Stimulated activated CD8-positive, alpha-beta memory T cell treated with anti-CD3 and anti-CD28 coated beads, Interleukin-15, amount 100 ng/mL, for 4 hours (primary cell): ENCODE measurements at places on chromosomes 5 and 9.

DNA sequence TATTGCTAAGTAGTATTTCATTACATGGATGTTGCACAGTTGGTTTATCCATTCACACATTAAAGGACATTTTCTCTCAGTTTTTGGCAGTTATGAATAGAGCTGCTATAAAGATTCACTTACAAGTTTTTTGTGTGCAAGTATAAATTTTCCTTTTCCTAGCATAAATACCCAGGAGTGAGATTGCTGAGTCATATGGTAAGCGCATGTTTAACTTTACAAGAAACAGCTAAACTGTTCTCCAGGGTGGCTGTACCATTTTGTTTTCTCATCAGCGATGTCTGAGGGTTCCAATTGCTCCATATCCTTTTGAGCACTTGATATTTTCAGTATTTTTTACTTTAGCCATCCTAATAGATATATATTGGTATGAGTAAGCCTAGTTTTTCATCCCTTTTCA lies 16.4 kb upstream of the ABCA1 start:
- no peak for DNase-seq

DNA sequence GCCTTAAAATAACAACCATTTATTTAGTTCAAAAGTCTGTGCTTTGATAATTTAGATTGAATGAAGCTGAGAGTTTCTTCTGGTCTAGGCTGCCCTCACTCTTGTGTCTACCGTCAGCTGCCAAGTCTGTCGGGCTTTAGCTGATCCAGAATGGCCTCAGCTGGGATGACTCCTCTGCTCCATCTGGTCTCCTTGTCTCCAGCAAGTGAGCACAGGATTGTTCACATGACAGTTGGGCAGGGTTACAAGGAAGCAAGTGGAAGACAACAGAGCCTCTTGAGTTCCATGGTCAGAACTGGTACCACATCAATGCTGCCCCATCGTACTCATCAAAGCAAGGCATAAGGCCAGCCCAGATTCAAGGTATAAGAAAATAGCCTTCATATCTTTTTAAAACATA lies 9.0 kb downstream of the HTR1A start:
- no peak for DNase-seq

- DNase-seq: no peak
Observed at GRCh38 chr9:115606838-115607237, 488.9 kb upstream of the TNC start.

- peak; percentile 16 for DNase-seq
Observed at GRCh38 chr5:175444060-175444904, at the start of gene DRD1. DRD1 (minus strand) TSS chr5:175444182; CDS start chr5:175443099, 1,083 bp downstream.

GRCh38 chr9:121242219-121242958 lies 25.6 kb upstream of the GSN start:
- DNase-seq: no peak

- no peak for DNase-seq
Observed at GRCh38 chr5:3484836-3485235, 110.8 kb upstream of the IRX1 start.

DNA sequence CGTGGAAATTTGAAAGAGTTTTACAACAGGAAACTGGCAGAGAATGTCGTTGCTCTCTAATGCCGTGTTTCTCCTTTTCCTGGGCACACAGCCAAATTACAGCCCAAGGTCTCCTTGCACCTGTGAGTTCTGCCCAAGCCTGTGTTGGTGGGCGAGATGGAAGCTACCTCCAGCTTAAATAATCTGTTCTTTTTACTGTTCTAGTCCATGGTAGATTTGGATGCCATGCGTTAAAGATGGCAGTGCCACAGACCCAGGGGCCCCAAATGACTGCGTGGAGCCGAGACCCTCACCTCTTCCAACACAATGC lies 92.6 kb upstream of the IRX4 start:
- DNase-seq: no peak

- no peak for DNase-seq
Observed at GRCh38 chr9:128529191-128529590, 23.2 kb upstream of the SPTAN1 start.

DNA sequence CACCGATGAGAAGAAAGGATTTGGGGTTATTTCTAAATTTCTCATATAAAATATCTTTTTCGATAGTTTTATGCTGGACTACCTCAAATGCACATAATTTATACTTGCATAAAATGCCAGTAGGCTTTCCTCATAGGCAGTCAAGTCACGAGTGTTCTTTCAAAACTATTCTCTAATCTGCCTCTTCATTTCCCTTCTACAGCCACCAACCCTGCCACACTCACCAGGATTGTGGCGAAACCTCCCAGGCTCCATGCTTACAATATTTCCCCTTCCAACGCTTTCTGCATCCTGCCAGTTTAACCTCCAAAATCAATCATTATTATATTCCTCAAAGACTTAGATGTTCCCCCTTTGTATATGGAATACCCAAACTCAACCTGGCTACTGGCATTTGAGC lies 65.4 kb downstream of the FRMD3 start:
- no peak for DNase-seq

DNA sequence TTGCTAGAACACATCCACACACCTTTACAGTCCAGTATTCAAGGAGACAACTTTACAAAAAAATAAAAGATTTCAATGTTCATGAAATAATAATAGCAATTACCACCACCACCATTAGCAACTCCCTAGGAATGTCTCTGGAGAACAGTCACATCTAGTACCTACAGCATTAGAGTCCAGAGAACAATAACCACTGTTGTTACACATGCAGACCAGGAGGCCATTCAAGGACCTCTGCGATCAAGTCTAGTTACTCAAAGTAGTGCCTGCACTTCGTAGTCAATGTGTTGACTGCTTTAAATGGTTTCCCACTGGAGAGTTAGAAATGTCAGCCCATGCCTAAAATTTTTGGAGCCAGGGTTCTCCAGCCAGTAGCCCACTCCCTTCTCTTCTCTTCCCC lies 244.4 kb downstream of the DEPDC1B start:
- DNase-seq: no peak

- DNase-seq: no peak
Observed at GRCh38 chr5:72076621-72077300, 30.5 kb upstream of the MAP1B start.

GRCh38 chr5:36701085-36701698 lies 94.8 kb downstream of the SLC1A3 start:
- DNase-seq: no peak

GRCh38 chr9:129109952-129110739 lies 447 bp downstream of the CRAT start:
- DNase-seq: no peak

DNA sequence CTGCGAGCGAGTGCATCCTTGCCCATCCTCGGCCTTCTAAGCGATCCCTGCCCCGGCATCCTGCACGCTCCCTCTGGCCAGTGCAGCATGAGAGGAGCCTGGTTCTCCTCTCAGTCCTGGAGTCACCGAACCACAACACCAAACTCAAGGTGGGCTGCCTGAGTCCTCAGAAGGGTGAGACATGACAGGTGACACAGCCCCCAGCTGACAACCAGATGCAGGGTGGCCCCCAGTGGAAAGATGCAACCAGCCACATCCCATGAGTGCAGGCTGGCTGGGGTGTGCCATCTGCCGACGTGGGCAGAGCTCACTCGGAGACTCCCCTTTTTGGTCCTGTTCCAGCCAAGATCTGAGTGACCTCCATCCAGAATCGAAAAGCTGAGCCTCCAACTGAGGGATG lies 58.4 kb downstream of the COL23A1 start:
- no peak for DNase-seq

DNA sequence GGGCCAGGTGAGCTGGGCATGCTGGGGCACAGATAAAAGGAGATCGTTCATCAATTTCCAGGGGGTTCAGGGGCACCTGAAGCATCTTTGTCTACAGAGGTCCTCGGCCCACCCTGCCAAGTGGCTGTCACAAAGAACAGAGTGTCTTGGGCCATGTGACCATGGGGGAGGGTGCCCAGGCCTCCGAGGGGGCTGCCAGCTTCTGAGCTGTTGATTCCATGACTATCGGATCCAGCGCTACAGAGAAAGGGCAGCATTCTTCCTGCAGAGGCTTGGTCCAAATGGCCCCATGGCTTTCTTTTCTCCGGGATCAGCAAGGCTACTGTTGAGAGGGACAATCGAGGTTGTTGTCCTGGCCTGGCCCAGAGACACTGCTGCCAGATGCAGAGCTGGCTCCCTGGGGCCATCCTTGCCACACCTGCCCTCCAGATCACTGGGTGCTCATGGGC lies 289.2 kb downstream of the ZSWIM6 start:
- DNase-seq: no peak

DNA sequence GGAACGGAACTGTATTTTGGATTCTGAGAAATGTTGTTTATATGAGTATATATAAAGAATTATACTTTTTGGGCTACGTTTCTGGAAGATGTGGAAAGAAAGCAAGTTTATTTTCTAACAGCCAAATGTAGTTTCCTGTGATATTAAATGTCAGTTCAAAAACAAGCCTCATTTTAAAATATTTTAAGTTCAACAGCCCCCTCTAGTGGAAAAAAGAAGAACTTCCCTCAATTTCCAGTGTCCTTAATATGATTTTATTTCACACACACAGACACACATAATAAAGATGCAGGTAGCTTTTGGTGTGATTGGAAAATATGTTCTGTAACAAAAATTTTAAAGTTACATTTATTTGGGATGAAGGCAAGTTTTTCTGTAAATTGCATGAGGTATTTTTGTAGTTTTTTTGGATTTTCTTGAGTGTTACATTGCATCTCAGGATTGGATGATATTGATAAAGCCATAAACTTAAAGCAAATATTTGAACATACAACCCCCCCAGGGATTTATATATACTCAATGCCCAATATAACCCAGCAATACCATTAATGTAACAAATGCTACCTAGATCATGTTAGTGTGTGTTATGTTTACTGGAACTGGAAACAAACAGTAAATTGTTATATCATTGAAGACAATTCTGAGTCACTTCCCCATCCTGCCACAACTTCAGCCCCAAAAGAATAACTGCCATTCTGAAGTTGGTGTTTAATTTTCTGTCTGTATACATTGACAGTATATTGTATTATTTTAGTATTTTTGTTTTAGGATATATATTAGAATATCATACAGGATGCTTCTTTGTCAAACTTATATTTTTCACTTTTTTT lies 54.0 kb downstream of the CCDC171 start:
- DNase-seq: no peak

GRCh38 chr9:126000731-126001580 lies 253.8 kb downstream of the PBX3 start:
- DNase-seq: no peak

GRCh38 chr9:81456431-81457006 lies 232.8 kb downstream of the TLE1 start:
- DNase-seq: no peak

DNA sequence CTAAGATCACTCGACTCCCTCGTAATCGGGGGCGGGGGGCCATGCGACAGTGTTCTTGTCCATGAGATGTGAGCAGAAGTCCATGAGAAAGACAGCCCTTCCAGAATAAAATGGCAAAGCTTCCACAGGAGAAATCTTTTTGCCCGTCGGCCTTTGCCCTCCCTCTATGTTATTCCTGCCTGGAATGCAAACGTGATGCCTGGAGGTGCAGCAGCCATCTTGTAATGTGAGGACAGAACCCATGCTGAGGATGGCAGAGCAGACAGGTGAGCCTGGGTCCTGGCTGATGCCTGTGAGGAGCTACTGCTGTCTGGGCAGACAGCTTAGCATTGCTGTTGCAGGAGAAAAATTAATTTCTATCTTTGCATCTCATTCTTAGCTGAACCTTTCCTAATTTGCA lies 17.2 kb downstream of the MED10 start:
- no peak for DNase-seq

DNA sequence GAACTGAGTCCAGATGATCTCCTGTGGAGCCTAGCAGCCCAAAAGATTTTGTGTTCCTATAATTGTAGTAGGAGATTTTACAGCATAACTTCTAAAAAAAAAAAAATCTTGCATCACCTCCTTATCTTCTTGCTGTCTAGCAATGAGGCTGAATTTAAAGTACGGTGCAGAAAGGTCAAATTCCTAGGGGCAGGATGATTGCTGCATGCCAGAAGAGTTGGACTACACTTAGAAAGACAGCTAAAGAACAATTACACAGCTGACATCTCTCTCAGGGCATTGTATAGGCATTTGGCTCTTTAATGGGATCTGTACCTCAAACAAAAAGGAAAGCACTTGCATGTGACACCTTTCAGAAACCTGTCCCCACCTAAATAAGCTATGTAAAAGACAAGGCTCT lies 443.2 kb downstream of the HCN1 start:
- no peak for DNase-seq

DNA sequence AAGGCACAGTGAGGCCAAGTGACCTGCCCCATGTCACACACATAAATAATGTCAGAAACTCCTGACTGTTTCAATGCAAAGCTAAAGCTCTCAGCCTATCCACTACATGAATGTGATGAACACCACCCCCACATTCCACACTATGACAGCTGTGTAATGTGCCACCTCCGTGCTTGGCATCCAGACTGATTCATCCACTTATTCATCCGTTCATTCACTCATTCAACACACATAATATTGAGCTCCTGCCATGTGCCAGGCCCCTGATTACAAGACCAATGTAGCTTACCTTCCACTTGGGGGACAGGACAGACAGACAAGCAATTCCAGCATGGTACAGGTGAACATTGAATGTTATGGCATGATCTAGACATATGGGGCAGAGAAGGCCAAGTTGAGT lies 46.2 kb upstream of the FABP6 start:
- DNase-seq: no peak

DNA sequence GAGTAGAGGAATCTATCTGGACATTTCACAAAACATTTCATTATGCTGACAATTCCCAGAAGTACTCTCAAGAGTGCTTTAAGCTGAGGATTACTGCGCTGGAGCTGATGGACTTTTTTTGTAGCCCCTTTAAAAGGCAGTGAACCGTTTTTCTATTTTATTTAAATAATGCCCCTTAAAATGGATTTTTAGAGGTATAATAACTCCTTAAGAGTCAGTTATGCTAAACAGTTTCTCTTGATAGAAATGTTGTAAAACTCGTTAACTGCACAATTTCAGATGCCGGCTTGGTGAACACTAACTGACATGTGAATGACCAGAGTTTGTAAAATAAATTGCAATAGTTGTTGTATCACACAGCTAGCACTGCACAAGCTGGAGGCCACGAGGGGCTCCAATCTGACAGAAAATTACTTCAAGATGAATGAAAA lies 174.0 kb downstream of the NR2F1-AS1 start:
- DNase-seq: no peak

DNA sequence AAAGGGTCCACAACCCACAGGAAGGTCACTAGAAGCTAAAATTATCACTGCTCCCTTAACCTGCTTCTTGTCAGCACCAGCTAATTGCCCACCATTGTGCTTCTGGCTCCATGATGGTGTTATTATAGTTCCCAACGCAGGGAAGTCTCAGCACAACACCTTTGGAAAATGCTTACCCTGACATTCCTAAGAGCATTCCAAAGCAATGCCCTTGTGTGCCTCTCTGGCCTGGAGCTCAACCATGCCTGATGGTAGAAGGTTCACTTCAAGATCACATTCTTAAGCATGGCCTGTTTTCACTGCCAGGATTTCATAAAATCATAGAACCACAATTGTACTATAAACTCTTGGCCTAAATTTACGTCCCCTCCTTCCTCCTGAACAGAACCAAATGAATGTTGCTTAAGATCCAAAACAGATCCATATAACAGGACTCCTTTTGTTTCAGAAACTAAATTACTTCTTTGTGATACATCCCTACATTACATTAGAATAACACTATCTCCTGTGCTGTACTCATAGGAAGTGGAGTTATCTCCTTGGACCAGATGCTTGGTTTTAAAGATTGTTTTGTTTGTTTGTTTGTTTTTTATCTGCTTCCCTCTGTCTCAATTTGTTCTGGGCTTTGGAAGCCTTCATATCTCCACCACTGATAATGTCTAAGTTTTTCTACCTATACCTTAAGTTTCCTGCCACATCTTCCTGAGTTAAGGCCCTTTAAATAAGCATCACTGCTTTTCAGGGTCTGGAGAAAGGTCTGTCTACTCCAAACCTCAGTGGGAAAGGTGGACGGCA lies 32.1 kb downstream of the ARL15 start:
- no peak for DNase-seq
